ENCODE measurements at places on chromosomes 2 and 18.

DNA sequence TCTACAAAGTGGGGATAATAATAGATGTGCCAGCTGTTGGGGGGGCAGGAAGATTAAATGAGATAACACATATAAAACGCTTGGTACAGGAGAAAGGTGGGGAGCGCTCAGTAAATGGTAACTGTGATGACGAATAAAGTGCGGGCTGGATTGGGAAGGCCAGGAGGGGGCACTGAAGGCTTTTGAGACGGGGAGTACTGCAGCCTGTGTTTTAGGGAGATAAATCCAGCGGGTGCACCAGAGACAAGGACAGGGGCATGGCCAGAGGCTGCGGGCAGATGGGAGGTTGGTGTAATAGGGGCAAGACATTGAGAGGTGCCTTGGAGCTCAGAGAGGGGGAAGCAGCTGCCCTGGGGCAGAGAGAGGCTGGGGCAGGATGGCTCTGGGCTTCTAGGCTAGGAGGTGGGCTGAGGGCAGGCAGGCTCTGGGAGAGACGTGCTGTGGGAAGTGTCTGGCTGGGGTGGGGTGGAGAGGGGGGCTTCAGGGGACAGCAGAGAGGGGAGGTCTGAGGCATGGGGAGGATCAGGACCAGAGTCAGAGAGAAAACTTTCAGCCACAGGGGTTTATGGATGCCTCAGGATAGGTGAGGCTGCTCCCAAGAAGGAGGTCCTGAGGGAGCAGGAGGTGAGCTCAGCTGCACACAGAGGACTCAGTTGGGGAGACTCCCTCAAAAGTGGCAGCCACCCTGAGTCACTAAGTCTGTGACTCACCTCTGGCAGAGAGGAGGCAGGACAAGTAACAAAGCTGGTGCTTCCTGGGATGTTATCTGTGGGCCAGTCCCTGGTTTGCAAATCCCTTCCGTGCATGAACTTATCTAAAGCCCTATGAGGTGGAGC is 18.8 kb downstream of the TEX44 start:
- no peak for DNase-seq

DNA sequence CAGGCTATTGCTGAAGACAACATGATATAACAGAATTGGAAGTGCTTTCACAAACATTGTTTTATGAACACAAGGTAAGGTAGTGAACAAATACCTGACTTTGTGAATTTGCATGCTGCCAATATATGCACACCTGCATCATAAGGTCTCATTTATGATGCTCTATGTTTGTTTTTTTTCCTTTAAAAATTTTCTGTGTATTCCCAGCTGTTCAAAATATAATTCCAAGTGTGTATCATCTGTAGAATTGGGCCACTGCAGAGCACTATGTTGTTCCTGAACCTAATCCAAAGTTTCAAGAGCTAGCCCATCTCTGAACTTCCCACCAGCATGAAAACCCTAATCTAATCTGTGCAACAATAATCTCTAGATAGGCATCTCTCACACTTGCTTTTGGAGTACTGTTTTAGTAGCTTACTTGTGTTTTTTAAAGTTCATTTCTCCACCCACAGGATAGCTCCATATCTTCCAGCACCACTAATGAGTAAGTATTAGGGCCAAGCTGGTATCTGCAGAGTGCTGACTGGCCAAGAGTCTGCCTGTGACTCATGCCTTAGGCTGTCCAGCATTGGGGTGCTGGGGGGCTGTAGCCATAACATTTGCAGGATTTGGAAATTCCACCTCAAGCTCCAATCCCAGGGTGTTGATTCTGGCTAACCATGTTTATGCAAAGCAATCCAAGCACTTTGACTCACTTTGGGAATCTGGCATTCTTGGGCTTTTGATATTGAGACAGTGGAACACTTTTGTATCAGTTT is 208.2 kb upstream of the REV1 start:
- no peak for DNase-seq

DNA sequence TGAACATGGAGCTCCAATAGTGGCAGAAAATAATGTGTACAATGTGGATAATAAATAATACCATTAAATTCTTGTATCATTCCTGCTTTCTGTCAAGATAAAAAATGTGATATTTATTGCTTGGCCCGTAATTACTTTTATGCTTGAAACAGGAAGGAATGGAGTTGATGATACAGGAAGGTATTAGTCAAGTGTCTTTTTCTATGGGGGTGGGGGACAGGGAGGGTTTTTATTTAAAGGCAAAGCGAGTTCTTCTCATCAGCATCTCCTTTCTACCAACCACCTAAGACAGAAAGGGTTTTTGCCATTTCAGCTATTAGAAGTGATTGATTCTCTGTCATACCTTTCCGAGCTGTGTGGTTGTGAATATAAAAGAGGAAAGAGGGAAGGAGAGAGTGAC is 135.3 kb downstream of the DCC start:
- DNase-seq, result no peak

GRCh38 chr2:106197878-106198277 is 3.8 kb upstream of the UXS1 start:
- no peak for DNase-seq

- DNase-seq, result no peak
Observed at GRCh38 chr2:26562811-26563645, 78.1 kb downstream of the CIB4 start.

Measured in stimulated activated CD4-positive, alpha-beta T cell treated with anti-CD3 and anti-CD28 coated beads, Interleukin-1b, Interleukin-23, amount 100 ng/mL, for 1 hour (primary cell).